ENCODE measurements at places on chromosomes 2 and 18. TPM values are rescaled to one million over a fixed set of nuclear protein-coding genes. Genes with fewer than 3 reads are reported as not detected.

DNA sequence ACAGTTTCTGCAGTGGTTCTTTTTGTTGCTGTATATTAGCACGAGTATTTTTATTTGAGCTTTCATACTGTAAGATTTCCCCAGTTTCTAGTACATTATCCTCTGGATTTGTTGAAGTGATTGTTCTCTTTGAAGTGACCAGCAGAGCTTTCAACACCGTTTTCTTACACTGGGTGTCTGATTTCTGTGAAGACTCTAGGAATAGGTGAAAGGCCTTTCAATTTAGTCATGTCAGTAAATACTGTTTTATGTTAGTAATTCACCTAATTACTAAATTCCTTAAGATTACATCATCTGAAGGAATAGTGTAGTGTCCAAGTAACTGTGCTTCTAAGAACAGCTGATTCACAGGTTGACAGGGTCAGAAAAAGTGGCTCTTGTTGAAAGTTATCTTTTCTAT lies 2.3 kb downstream of the PPM1B start:
- no peaks in the 10 kb centered on the region for H3K27me3 ChIP-seq
- peak overlapping the region; percentile 92 for H3K4me3 ChIP-seq
- no peak overlapping the region for H3K27ac ChIP-seq
- DNase-seq: no peak

- DNase-seq: no peak
- H3K4me3 ChIP-seq: no peak overlapping the region
- no peak overlapping the region for H3K27ac ChIP-seq
- no peaks in the 10 kb centered on the region for H3K36me3 ChIP-seq
- H3K4me1 ChIP-seq: peaks cover 2% of the 10 kb centered on the region
- H3K27me3 ChIP-seq: no peaks in the 10 kb centered on the region
Measured at GRCh38 chr18:24185805-24186204, 46.9 kb downstream of the CABYR start.

- H3K4me1 ChIP-seq: no peaks in the 10 kb centered on the region
- H3K27ac ChIP-seq: no peak overlapping the region
- H3K4me3 ChIP-seq: no peak overlapping the region
- DNase-seq: no peak
- H3K36me3 ChIP-seq: no peaks in the 10 kb centered on the region
- no peaks in the 10 kb centered on the region for H3K27me3 ChIP-seq
Measured at GRCh38 chr2:214560176-214560575, 149.3 kb downstream of the VWC2L start.

DNA sequence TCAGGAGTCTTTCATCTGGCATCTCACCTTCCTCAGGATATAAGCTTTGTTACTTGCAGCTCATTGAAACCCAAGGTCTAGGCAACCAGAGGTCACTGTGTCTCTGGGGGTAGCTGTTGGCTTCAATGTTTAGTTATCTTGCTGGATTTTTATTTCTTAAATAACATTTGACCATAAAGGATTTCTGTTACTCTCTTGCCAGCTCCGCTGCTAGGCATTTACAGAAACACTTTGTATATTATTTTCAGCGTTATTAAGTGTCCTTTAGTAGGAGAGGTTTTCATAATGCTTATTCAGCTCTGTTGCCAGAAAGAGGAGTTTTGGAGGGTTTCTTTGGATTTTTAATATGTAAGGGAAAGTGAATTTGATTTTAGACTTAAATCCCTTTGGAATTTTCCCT lies 61.4 kb downstream of the QPCT start:
- DNase-seq: no peak
- H3K27me3 ChIP-seq: no peaks in the 10 kb centered on the region
- H3K4me1 ChIP-seq: no peaks in the 10 kb centered on the region

DNA sequence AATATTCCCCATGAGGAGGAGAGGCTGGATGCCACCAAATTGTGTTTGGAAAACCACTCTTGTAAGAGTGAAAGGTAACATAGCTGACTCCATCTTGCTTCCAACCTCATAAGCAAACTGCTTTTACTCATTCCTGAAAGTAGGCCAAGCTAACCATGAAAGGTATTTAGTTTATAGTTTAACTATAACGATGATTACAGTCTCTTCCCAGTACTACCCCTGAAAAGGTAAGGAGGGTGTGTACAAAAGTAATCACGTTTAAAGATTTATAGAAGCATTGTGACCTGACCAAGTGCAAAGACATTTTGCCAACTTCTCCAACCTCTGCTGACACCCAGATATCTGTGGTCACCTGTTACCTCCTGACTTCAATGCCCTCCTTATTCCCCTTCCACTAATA lies 122.6 kb downstream of the CD8B2 start:
- H3K4me3 ChIP-seq: no peak overlapping the region
- H3K27ac ChIP-seq: no peak overlapping the region
- no peaks in the 10 kb centered on the region for H3K36me3 ChIP-seq
- H3K27me3 ChIP-seq: no peaks in the 10 kb centered on the region
- H3K4me1 ChIP-seq: no peaks in the 10 kb centered on the region

DNA sequence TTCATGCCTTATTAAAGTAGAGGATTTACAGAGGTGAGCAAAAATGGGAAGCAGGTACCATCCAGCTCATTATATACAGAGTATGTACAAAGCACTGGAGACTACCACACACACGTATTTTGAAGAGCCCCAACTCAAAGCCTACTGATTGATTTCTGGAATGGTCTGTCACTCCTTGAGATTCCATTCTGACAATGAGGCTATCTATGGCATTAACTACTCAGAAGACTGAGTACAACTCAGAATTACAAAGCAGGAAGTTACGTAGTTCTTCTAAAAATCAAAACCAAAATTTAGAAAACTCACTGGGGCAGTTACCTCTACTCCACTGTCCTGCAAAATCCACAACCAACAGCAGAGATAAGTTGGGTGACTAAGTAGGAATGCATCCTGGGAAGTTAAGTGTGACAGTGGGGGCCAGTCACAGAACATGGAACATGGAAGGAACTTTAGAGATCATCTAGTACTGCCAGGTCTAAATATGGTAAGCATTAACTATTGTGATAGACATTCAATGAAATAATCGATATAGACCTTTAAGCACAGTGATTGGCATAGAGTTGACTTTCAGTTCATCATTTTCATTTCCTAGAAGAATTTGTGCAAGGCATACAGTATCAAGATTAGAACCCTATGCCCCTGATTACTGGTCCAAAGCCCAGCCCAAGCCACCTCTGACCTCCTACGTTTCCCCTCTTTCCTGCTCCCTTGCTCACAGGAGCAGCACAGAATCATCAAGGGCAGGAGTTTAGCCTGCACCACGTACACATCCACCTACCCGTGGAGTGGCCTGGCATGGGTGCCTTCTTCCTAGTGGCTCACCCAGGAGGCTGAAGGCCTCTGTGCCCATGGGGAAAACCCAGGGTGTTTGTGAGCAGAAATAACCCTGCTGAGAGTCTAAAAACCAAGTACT lies 80.1 kb upstream of the FOSL2 start:
- H3K36me3 ChIP-seq: no peaks in the 10 kb centered on the region
- H3K27me3 ChIP-seq: no peaks in the 10 kb centered on the region
- peaks cover 3% of the 10 kb centered on the region for H3K4me1 ChIP-seq
- no peak overlapping the region for H3K27ac ChIP-seq

- no peaks in the 10 kb centered on the region for H3K4me1 ChIP-seq
- no peaks in the 10 kb centered on the region for H3K27me3 ChIP-seq
- no peaks in the 10 kb centered on the region for H3K36me3 ChIP-seq
- H3K27ac ChIP-seq: no peak overlapping the region
Measured at GRCh38 chr2:15275346-15275745, 285.8 kb downstream of the NBAS start.

GRCh38 chr2:45117383-45117782 lies 108.1 kb upstream of the SIX2 start:
- H3K4me3 ChIP-seq: no peak overlapping the region
- no peaks in the 10 kb centered on the region for H3K4me1 ChIP-seq
- no peak for DNase-seq
- no peaks in the 10 kb centered on the region for H3K36me3 ChIP-seq

DNA sequence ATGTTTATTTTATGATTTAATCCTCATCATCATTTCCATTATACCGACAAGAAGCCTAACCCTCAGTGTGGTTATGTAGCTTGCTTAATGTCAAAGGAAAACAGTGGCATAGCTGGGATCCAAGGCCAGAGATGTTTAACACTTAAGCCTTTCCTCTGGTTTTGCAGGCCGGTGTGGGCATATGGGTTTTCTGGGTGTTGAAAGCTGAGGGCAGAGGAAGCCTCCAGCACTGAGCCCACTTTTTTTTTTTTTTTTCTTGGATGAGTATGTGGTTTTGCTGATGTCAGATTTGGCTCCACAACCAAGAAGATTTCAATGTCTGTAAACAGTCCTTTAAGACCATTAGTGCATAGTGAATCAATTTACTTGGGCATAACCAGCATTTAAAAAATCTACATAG lies 41.3 kb downstream of the LHCGR start:
- no peaks in the 10 kb centered on the region for H3K27me3 ChIP-seq
- H3K27ac ChIP-seq: no peak overlapping the region
- H3K36me3 ChIP-seq: no peaks in the 10 kb centered on the region
- H3K4me3 ChIP-seq: no peak overlapping the region

DNA sequence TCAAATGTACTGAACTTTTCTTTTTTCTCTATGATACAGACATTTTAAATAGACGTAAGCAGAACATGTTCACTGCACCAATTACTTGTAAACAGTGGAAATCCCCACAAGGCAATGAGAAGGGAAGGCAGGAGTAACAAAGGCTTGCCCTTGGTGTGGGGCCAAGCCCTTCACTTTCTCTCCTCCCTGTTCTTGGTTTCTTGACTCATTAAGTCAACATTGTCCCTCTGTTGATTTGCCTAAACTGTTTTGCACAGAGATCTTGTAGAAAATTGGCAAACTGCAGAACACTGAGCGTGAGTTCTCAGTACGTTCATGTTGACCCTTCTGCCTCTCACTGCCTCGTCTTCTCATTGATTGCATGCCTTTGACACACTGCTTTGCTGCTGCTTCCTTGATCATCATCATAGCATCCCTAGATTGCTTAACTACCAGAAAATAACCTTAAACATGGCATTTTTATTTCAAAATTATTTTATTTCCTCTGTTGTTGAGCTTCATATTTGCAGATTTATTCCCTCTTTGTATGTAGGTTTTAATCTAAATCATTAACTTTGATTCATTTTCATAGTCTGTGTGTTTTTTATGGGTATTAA lies 257.7 kb downstream of the PTGR3 start:
- no peaks in the 10 kb centered on the region for H3K27me3 ChIP-seq
- H3K4me1 ChIP-seq: peaks cover 6% of the 10 kb centered on the region
- H3K27ac ChIP-seq: peak overlapping the region; percentile 4
- H3K4me3 ChIP-seq: no peak overlapping the region
- peak; percentile 65 for DNase-seq

GRCh38 chr2:187547353-187547979 lies 6.8 kb downstream of the TFPI start:
- no peaks in the 10 kb centered on the region for H3K4me1 ChIP-seq
- no peak for DNase-seq
- no peaks in the 10 kb centered on the region for H3K36me3 ChIP-seq
- H3K4me3 ChIP-seq: no peak overlapping the region
- H3K27ac ChIP-seq: no peak overlapping the region
- no peaks in the 10 kb centered on the region for H3K27me3 ChIP-seq

- H3K27me3 ChIP-seq: no peaks in the 10 kb centered on the region
- H3K27ac ChIP-seq: no peak overlapping the region
- H3K4me3 ChIP-seq: no peak overlapping the region
- no peaks in the 10 kb centered on the region for H3K36me3 ChIP-seq
- DNase-seq: no peak
- H3K4me1 ChIP-seq: peaks cover 4% of the 10 kb centered on the region
Measured at GRCh38 chr18:11989966-11990380, 8.7 kb downstream of the IMPA2 start.

- no peak overlapping the region for H3K4me3 ChIP-seq
- DNase-seq: no peak
- no peaks in the 10 kb centered on the region for H3K36me3 ChIP-seq
- H3K4me1 ChIP-seq: no peaks in the 10 kb centered on the region
- H3K27me3 ChIP-seq: no peaks in the 10 kb centered on the region
Measured at GRCh38 chr2:8478471-8478793, 203.4 kb upstream of the ID2 start.

DNA sequence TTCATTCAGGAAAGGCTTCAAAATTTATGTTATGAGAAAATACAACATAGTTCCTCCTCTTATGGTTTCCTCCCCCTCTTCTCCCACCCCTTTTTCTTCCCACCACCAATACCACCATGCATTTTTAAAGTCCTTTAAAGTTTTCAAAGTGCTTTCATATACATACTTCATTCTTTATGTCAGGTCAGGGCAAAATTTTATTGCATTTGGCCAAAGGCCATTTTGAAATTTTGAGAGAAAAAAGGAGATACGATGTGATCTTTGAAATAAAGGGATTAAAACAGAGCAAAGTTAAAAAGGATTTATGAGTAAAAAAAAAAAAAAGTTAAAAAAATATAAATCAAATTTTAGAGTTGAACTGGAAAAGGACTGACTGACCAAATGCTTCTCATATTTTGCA lies 792.5 kb upstream of the FANCL start:
- H3K4me1 ChIP-seq: no peaks in the 10 kb centered on the region
- no peak for DNase-seq
- H3K36me3 ChIP-seq: no peaks in the 10 kb centered on the region
- no peaks in the 10 kb centered on the region for H3K27me3 ChIP-seq
- no peak overlapping the region for H3K27ac ChIP-seq
- no peak overlapping the region for H3K4me3 ChIP-seq

DNA sequence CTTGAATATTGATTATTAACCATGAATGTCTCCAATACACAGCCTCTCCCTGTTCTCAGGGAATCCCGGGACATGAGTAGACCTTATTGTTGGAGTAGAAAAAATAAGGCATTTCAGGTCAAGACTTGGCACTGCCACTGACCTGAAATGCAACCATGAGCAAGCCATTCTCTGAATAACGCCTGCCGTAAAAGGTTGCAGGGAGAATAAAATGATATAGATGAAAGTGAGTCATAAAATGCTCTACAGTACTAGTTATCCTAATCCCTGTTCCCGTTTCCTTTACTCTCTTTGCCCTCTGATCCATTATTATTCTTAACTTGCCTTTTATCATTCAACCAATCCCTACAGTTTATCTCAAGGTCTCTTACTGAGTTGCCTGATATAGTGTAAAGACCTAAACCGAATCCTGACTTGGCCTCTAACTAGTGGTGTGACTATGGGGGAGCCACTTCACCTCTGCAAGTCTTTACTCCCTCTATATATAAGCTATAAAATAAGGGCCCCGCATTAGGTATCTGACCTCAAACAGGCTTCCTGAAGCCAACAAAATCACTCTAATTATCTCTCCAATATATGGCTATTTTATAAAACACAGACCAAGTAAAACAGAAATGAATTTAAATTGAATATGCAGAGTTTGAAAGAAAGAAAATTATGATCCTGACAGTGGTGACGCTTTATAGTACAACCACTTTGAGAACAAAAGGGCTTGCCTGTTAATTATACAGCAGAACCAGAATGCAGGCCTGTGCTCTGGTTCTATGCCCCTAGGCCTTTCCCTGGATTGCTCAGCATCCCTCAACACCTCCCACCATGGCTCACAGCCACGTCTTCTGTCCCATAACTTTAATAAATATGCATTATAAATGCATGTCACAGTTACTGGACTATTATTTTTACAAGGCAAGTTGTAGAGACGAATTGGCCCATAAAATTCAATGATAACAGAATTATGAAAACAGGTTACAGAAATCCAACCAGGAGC lies 183.1 kb downstream of the STK39 start:
- H3K4me3 ChIP-seq: no peak overlapping the region
- no peak overlapping the region for H3K27ac ChIP-seq
- no peak for DNase-seq
- H3K27me3 ChIP-seq: no peaks in the 10 kb centered on the region
- H3K36me3 ChIP-seq: no peaks in the 10 kb centered on the region

- H3K4me1 ChIP-seq: no peaks in the 10 kb centered on the region
- H3K4me3 ChIP-seq: no peak overlapping the region
- H3K27ac ChIP-seq: no peak overlapping the region
- DNase-seq: peak; percentile 7
- no peaks in the 10 kb centered on the region for H3K27me3 ChIP-seq
- no peaks in the 10 kb centered on the region for H3K36me3 ChIP-seq
Measured at GRCh38 chr2:120722568-120723421, 12.9 kb upstream of the GLI2 start.

Gene ZNF385B
- 9.2 TPM for total RNA-seq

Gene ARMC9
- total RNA-seq: 29.3 TPM

Gene SNTG2
- 0.83 TPM for total RNA-seq

Gene DYNAP
- not detected for total RNA-seq

Gene CDH7
- total RNA-seq: not detected

All from ovary (tissue), 10 donors.